Hematopoietic multipotent progenitor cell treated with erythropoietin and hydrocortisone succinate and interleukin-3 and kit ligand, for 15 days (in vitro differentiated cells): ENCODE measurements at places on chromosomes 3 and 15.

- no peak for DNase-seq
Measured at GRCh38 chr15:59304034-59304795, 68.5 kb downstream of the MYO1E start.

- no peak for DNase-seq
Measured at GRCh38 chr3:14664170-14664569, 10.8 kb upstream of the C3orf20 start.

- no peak for DNase-seq
Measured at GRCh38 chr3:29183346-29184087, 97.4 kb upstream of the RBMS3 start.

DNA sequence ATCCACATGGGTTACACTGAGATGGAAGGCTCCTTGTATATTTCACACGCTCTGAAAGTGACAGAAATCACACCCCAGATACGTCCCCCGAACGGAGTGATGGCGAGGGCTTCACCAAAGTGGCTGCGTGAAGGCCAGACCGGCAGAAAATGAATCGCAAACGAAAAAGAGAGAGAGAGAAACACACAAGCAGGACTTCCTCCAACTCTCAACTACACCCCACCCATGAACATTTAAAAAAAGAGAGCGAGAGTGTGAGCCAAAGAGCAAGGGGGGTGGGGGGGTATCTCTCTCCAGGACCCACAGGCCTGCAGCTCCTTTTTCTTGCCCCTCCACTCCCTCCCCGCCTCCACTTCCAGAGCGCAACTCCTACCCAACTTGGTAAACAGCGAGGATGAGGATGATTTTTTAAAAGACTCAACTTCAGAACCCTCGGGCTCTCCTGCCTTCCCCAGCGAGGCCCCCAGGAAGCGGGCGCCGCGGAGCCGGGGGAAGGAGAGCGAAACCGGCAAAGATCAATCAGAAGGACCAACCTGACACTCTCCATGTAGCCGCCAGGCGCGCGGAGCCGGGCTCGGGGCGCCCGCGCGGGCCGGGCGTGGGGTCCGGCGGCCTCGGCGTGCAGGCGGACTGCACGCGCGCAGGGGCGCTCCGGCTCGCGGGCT lies 519.1 kb downstream of the FOXP1 start:
- no peak for DNase-seq

DNA sequence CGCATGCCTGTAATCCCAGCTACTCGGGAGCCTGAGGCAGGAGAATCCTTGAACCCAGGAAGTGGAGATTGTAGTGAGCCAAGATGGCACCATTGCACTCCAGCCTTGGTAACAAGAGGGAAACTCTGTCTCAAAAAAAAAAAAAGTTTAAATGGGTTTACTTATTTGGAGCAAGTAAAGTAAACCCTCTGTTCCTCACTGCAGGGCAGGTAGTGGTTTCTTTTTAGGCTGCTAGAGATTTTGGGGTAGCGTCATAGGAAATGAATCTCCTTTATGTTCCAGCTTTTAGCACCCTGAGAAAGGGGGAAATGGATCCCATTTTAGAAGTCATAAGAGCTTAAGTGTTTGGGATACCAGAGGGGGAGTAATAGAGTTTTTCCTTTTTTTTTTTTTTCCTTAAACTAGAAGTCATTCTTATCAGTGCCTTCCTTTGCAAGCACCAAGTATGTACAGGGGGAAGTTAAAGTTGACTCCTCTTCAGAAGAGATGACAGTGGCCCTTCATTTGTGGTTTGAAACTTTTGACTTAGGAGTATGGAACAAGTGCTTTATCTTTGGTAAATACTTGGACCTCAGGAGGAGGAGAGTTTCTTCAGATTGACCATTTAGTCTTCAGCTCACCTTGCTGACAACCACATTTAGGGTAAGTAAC lies 8.0 kb downstream of the PXK start:
- no peak for DNase-seq

- DNase-seq = no peak
Measured at GRCh38 chr15:70083946-70084345, 13.8 kb downstream of the TLE3 start.

- no peak for DNase-seq
Measured at GRCh38 chr3:84299329-84299728, 659.5 kb upstream of the CADM2 start.

- no peak for DNase-seq
Measured at GRCh38 chr15:46120713-46121112, 485.9 kb downstream of the SQOR start.

DNA sequence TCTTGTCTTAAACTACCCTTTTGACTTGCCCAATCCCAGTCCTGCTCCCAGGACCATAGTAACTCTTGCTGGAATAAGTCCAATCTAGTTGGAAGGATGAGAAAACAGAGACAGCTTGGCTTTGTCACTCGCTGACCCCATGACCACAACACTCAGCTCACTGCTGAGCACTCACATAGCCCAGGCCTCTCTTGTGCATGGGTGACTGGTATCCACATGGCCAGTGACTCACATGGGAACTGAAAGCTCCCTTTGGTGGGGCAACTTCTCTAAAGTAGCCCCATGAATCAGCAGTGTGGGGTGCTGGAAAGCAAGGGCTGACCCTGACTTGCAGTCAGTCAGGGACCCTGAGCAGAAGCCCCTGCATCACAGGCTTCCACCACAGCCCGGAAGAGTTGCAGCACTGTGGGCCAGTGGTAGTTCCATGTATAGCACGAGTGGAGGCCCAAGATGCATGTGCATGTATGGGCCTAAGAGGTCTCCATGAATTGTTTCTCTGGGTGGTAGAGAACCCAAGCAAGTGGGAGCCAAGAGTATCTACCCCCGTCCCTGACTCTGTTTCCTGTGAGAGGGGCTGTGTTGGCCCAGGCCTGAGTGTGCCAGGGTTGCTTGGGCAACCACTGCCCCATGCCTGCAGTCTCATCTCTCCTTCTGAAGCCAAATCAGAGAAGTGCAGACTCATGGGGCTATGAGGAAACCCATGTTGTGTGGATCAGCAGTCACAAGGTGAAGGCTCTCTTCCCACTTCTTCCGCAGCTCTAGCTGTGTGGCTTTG lies 62.1 kb upstream of the XCR1 start:
- DNase-seq = no peak

DNA sequence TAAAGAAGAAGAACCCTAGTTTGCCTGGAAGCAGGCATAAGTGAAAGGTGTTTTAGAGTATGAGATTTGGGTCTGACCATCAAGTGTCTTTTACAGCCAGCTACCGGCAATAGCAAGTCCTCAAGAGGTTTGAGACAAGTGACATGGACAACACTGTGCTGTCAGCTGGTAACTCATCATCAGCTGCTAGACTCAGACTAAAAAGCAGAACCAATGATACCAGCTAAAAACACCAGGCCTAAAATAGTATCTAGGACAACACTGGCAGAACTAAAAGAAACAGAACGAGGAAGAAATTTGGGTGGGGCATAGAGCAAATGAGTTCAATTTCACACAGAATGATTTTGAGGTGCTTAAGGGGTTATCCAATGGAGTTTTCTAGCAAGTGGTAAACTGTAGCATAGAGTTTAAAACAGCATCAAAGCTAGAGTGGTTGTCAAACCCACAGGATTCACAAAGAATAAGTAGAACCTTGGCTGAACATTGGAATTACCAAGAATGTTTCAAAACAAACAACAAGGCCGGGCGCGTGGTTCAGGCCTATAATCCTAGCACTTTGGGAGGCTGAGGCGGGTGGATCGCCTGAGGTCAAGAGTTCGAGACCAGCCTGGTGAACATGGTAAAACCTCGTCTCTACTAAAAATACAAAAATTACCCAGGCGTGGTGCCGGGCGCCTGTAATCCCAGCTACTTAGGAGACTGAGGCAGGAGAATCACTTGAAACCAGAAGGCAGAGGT lies 3.9 kb downstream of the CIAO2A start:
- no peak for DNase-seq

- no peak for DNase-seq
Measured at GRCh38 chr3:122021811-122022401, at the start of gene ILDR1. ILDR1 (minus strand) TSS chr3:122022247; CDS start chr3:122022077, 170 bp downstream.

DNA sequence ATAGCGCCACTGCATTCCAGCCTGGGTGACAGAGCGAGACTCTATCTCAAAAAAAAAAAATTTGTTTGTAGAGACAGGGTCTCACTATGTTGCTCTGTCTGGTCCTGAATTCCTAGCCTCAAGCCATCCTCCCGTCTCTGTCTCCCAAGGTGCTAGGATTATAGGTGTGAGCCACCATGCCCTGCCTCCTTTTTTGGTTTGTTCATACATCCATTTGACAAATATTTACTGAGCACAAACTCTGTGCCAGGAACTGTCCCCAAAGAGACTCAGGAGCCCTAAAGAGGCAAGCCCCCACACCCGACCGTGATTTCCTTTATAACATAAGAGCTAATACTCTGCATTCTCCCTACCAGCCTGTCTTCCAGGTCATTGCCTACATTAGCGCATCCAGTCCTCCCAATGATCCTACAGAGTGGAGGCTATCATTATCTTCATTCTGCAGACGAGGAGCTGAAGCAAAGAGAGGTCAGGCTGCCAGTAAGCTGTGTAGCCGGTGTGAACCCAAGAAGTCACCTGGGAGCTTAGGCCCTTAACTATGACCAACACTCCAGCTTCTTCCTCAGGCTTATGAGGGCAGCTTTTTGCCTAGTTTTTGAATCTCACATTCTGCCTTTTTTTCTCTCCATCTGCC lies 6.3 kb upstream of the PXK start:
- DNase-seq = no peak
